Activated CD4-positive, CD25-positive, alpha-beta regulatory T cell (primary cell): ENCODE measurements at places on chromosomes 4 and X.

DNA sequence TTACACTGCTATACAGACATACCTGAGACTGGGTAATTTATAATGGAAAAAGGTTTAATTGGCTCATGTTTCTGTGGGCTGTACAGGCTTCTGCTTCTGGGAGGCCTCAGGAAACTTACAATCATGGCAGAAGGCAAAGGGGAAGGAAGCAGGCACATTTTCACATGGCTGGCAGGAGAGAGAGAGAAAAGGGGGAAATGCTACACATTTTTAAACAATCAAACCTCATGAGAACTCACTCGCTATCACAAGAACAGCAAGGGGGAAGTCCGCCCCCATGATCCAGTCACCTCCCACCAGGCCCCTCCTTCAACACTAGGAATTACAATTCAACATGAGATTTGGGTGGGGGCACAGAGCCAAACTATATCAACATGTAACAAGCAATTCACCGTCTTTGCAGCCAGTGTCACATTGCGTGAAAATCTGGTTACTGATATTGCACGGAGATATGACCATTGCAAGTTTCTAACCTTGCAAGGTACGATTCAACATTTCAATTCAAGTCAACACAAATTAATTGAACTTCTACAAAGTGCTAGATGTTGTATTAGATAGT lies 61.7 kb upstream of the RELL1 start:
- no peak for DNase-seq

DNA sequence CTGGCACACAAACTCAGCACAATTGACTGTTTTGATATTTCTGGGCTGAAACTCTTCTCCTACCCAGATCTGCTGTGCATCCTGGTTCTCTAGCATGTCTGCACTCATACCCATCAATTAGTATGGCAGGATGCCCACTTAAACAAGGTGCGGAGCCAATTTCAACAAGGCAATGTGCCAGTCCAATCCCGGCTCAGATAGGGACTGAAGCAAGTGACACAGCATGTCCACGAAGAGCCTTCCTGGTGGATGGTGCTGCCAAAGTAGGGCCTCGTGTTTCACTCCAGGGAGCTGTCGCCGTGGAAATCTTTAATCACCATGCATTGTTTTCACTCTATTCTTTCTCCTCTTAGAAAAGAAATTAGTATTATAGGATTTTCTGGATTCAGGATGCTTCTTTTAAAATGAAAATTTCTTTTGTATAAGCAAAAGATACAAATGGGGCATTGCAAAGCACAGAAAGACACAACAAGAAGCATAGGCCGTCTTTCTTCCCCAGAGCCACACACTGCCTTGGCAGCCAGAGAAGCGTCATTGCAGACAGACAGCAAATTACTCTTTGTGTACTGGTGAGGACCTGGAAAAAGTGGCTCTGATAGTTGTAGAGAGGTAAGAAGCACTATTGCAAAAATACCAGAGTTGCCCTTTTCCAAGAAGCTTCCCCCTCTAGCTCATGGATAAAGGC lies 40.6 kb upstream of the LSM6 start:
- no peak for DNase-seq

- no peak for DNase-seq
Observed at GRCh38 chr4:78625073-78625472, 73.5 kb downstream of the ANXA3 start.

- no peak for DNase-seq
Observed at GRCh38 chrX:121496966-121497365, 449.6 kb downstream of the GLUD2 start.

- DNase-seq = no peak
Observed at GRCh38 chrX:40127052-40127451, 29.3 kb upstream of the BCOR start.

- no peak for DNase-seq
Observed at GRCh38 chr4:145830699-145831098, 107.9 kb downstream of the ZNF827 start.

DNA sequence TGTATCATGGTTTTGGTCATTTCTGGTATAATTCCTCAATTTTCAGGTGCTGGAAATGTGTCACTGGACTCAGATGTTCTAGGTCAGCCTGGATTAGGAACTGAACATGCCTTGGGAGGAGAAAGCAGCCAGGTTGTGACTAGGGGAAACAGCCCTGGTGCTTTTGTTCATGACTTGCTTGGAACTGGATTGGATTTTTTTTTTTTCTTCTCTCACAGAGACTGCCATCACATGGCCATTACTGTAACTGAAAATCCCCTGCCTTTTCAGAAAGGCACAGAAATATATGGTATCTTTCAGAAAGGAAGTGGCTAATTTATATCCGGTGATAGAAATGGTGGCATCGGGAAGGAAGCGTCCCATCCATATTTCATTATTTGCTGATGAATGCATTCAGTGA lies 34.6 kb downstream of the SEPTIN11 start:
- no peak for DNase-seq

DNA sequence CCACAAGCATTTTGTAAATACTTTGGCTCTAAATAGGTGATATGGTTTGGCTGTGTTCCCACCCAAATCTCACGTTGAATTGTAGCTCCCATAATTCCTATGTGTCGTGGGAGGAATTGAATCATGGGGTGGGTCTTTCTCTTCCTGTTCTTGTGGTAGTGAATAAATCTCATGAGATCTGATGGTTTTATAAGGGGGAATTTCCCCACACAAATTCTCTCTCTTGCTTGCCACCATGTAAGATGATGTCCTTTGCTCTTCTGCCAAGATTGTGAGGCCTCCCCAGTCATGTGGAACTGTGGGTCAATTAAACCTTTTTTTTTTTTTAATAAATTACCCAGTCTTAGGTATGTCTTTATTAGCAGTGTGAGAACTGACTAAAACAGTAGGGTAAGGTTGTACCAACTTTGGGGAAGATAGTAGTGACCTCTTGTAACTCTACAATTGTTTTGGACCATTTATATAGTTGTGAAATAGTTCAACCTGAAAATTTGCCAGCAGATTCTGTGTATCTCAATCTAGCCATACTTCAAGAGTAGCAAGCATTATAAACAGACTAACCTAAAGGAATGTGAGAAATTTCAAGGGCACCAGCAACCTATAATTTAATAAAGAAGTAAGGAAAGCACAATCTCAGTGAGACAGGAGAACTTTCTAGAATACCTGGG lies 727.8 kb downstream of the GRID2 start:
- DNase-seq = no peak

- no peak for DNase-seq
Observed at GRCh38 chr4:41211951-41212615, 2.3 kb downstream of the APBB2 start.

DNA sequence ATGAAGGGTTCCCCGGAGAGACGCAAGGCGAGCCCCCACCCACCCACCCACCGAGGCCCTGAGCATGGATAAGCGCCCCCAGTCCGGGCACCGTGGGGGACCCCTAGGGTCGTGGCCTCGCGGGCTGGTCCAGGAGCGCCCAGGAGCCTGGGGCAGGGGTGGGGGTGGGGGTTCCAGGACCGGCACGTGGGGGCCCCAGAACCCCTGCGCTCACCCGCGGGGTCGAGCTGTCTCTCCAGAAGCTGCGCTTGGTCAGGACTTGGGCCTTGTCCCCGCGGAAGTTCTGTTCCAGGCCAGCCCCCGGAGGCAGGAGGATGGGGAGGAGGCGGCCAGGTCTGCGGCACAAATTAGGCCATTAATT lies 11.2 kb upstream of the SHOX start:
- DNase-seq = no peak

DNA sequence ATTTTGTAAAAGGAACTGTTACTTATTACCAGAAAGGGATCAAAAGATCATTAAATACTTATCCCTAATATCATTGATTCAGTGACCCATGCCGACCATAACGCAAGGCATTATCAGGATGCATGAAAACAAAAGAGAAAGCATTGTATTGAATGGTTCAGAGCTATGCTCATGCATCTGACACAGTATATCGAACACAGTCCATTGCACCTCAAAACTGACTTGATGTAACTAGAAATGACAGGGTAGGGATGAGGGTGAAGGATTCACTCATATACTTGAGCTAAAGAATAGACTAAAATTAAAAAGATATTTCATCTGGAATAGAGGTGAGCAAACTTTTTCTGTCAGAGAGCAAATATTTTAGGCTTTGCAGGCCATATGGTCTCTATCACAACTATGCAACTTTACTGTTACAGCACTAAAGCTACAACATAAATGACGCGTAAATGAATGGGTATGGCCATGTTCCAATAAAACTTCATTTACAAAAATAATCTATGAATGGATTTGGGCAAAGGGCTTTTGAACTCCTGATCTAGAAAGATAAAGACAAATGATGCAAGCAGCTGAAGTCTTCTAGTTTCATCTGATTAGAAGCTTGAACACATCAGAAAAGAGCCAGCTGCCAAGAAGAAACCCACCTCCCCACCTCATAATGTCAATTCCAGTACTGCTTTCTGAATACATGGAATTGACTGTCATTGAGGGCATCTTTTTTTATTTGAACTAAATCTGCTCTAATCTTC lies 12.9 kb upstream of the SPP1 start:
- no peak for DNase-seq

DNA sequence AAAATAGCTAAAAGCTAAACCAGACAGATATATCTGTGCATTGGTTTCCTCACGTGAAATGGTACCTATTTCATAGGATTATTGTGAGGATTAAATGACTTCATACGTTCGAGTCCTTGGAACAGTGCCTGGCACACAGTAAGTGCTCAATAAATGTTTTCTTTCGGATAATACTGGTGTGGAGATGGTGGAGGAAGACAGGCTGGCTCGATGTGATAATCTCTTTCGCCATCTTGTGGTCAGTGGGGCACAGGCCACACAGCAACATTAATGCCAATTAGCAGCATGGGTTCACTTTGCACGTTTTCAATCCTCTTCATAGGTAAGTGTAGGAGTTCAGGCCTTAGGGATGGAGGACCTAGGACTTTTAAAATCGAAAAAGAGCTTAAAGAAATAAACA lies 9.3 kb downstream of the PAGE4 start:
- DNase-seq = no peak

DNA sequence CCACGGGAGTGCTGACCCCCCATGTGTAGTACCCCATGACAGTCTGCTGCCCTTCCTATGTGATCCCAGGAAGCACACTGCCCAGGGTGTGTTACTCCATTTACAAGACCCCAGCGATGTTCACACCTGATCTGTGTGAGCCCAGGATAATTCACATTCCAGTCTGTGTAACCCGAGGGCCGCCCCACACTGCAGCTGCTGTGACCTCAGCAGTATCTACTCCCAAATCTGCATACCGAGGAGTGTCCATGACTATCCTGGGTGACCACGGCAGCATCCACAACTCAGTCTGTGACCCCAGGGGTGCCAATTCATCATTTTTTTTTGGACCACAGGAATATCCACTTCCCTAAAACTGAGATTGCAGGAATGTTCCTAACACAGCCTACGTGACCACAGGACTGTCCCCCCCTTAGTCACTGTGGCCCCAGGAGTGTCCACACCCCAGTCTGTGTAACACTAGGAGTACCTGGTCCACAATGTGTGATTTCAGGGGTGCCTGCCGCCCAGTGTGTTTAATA lies 7.8 kb upstream of the GLOD5 start:
- DNase-seq = no peak

DNA sequence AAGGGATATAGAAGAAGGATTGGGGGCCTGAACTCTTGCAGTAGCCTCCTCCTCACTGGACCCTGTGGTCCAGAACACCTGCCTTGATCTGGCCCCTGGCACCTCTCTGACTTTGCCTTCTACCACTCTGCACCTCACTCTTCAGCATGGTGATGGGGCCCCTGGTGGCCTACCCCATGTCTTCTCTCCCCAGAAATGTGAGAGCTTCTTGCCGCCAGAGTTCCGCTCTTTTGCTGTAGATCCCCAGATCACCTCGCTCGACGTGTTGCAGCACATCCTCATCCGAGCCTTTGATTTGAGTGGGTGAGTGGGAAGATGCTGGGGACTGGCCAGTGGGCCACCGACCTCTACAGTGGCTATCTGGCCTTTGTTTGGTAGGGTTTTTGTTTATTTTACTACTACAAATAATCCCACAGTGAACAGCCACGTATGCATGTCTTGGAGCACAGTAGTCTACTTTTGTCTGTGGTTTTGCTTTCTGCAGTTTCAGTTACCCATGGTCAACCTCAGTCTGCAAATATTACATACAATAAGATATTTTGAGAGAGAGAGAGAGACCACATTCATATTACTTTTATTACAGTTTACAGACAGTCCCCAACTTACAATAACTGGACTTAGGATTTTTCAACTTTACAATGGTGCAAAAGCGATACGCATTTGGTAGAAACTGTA lies 1.8 kb downstream of the TBC1D25 start:
- DNase-seq = no peak

- no peak for DNase-seq
Observed at GRCh38 chr4:16860516-16860915, 37.9 kb downstream of the LDB2 start.

GRCh38 chrX:110408949-110409588 lies 50.4 kb downstream of the RTL9 start:
- DNase-seq = no peak

- no peak for DNase-seq
Observed at GRCh38 chrX:14309431-14309830, 219.9 kb upstream of the GLRA2 start.

DNA sequence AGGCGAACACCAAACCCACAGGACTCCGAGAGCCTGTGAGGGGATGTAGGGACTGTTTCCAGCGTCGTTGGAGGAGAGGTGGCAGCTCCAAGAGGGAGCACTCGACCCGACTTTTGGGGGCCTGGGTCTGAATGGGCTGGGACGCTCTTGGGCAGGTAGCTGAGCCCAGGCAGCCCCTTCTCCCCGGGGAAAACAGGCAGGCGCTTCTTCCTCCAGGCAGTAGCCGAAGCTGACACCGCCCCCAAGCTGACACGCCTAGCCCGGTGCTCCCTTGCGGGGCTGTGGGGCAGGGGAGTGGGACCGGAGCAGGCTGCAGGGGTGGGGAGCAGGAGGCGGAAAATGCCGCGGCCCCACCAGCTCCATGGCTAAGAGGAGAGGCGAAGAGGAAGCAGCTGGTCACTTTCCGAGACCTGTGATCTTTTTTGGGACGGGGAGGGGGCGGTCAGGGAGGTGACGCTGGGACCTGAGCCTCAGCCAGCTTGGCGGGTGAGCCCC lies 4.2 kb downstream of the NKX1-1 start:
- DNase-seq = no peak

DNA sequence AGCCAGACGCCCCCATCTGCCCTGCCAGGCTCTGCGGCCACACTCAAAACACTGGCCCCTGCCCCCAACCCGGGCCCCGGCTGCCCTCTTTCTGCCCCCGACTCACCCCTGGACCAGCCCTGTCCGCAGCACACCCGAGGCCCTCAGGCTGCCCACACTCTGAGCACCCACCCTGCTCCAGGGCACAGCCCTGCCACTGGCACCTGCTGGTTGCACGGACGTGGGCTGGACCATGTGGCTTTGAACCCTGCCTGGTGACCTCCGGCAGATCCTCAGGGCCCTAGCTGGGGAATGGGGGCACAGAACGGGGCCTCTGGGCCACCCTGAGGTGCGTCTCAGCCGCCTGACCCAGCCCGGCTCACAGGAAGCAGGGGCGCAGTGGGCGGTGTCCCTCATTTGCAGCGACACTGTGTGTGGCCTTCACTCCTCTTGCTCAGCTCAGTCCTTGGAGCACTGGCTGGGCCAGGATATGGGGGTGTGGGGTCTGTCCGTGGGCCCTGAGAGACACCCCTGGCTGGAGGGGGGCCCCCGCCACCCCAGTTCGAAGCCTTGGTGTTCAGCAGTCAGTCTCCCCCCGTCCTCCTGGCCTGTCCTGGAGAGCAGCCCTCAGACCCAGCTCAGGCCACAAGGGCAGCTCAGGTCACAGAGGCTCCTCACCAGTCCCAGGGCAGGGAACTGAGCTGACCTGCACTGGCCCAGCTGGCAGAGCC lies 73.2 kb downstream of the FAM53A start:
- no peak for DNase-seq
